ENCODE measurements at places on chromosomes 12 and 14. TPM values are rescaled to one million over a fixed set of nuclear protein-coding genes. Genes with fewer than 3 reads are reported as not detected.

DNA sequence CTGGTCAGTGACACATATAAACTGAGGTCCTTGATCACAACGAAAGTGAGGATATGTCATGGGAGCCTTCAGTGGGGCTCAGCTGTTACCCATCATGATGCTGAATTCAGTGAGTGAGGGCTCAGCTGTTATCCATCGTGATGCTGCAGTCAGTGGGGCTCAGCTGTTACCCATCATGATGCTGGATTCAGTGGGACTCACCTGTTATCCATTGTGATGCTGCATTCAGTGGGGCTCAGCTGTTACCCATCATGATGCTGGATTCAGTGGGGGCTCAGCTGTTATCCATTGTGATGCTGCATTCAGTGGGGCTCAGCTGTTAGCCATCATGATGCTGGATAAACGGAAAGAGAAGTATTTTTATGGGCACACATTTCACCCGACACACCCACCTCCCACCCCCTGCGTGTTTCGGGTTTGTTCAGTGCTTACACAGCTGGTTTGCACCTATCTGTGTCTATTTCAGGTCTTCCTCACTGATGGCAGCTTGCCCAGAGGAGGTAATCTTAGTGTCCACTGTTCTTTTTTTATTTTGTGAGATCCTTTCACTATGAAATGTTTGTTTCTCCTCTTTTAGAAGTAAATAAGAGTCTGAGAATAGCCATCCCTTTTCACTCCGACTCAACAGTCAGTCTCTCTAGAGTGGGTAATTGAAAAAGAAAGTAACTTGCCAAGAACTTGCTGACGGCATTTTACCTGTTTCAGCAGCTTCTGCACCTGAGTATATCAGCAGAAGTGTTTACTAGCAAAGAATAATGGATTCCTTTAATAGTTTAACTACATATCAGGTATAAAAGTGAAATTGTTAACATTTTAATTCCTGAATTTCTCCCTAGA lies 183.0 kb downstream of the ERC1 start:
- no peak for DNase-seq

The DERA gene
- total RNA-seq = 87.0 TPM

DNA sequence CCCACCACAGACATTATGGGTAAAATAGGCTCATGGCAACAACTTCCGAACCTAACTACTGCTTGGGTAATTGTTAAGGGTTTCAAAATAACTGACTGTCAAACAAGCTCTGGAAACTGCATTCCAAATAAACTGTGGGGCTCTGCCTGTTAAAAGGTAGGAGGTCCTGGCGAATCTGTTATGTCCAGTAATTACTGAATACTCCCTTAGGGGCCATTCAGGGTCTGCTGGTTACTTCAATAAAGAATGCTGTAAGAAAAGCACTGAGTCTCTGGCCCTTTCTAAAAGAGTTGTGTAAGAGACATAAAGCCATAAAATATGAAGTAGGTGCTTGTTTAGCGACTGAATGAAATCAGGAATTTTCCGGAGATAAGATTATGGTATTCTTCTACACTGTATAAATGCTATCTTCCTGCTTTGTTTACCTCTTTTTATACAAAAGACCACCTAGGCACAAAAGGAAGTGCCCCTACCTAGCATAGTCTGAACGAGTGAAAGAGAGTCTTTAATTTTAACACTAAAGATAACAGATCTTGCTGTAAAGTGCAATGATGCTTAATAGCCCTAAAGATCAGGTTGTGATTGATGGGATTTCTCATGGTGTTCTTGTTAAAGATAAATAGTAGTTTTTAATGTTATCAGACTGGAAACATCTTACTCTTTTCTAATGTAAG lies 127.8 kb downstream of the FBXL14 start:
- DNase-seq = no peak

The SDS gene
- not detected for total RNA-seq
